ENCODE measurements at places on chromosomes 2 and 18.

DNA sequence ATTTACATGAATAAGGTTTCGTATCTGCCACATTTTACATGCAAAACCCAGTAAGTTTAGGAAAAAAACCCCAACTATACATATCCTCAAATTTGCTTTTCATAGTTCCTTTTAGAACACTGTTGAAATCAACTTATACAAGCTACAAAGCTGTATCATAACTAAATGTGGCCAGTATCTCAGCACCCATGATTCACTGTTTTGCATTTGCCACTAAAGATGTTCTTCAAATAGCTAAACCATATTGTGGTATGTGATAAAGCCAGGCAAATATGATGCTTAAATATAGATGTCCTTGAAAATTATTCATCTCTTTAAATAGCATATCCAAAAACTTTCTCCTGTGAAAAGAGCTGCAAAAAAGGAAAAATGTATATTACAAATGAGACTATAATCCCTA, 29.9 kb downstream of the ROCK2 start:
- DNase-seq, result no peak

DNA sequence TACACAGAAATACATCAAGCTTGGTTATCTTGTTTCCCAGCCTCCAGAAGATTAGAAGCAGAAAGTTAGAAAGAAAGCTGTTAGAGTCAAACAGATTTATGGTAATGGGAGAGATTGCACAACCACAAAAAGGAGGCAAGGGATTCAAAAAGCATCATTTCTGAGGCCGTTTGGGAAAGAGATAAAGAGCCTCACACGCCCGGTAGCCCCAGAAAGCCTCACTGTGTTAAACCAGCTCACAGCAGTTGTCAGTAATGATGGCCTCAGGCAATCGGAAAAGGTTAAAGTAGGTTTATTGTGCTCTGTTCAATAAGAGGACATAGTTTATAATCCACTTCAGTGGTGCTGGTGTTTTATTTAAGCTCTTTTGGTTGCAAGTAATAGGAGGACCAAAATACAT, 111.3 kb downstream of the DCC start:
- no peak for DNase-seq

DNA sequence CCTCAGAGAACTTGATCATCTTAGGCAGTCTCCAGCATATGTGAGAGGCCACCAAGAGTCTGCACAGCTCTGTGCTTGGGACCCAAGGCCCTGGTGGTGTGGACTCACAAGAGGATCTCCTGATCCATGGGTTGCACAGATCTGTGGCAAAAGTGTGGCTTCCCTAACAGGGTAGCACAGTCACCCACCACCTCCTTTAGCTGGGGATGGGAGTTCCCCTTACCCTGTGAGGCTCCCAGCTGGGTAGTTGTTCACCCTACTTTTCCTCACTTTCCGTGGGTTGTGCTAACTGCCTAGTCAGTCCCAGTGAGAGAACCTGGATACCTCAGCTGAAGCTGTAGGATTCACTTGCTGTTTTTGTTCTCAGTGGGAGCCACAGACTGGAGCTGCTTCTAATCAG, 123.7 kb downstream of the FTCDNL1 start:
- no peak for DNase-seq

DNA sequence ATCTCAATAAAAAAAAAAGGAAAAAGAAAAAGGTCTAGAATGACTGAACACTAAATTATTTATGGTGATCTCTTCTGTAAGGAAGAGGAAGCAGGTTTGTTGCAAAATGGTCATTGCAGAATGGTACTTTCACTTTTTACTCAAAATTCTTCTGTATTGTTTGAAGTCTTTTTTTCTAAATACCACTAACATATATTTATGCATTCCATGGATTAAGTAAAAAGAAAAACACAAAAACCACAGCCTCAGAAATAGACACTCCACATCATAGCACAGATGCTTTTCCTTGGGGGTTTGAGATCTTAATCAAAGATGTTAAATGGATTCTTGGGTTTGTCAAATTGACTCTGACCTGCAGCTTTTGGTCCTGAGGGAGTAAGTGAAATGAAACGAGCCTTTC, 47.4 kb downstream of the RHOB start:
- DNase-seq, result no peak

GRCh38 chr2:216245391-216245975, 126.8 kb downstream of the MARCHF4 start:
- DNase-seq, result no peak

- peak; percentile 17 for DNase-seq
These were observed 244.1 kb downstream of the NCKAP5 start for GRCh38 chr2:133324150-133324561.

GRCh38 chr2:190578158-190579057, 43.9 kb upstream of the NEMP2 start:
- no peak for DNase-seq

DNA sequence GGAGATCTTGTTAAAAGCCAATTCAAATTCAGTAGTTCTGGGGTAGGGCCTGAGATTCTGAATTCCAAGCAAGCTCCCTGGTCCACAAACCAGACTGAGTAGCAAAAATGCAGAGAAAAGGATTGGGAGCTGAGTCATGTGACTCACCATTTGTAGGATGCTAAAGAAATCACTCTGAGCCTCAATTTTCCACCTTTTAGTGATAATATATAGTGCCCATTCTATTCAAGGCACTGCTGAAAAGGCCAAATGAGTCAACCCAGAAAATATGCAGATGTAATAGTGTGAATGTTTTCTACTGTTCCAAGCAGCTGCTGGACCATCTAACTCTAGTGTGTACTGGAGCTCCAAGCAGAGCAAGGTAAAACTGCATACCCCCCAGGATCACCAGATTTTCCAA, 47.2 kb downstream of the SLC14A2 start:
- DNase-seq, result no peak

- DNase-seq, result no peak
These were observed 265.9 kb downstream of the TFCP2L1 start for GRCh38 chr2:121019071-121019470.

- no peak for DNase-seq
These were observed 239.1 kb downstream of the CPS1 start for GRCh38 chr2:210795506-210795905.

- no peak for DNase-seq
These were observed 25.3 kb downstream of the NABP1 start for GRCh38 chr2:191703079-191703725.

DNA sequence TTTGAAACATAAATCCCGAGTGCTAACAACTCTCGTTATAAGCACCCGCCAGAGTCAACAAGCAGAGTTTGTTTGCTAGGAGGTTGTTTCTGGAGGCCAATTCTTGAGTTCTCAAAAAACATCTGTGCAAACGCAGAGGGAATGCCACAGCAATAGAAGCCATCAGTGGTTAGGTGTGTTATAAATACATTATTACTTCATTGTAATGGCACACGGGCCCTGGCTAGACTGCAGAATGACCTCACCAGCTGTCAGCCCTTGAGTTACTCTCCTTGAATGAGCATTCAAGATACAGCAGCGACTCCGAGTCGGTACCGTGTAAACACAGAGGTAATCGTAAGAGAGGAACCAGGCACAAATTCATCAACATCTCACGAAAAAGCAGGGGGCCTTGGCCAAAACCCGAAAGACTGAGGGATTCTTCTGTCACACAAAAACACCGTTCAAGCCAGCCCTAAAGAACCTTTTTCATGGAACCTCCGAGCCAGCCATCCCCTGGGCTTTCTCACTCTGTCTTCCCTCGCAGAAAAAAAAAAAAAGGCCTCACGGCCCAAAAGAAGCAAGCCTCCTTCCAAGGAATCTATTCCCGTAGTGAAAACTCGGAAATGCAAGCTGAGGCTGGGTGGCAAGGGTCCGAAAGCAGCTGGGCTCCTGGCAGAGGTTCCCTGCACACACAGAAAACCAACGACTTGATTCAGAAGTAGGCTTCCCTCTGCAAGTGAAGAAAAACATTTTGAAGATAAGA, 133.7 kb upstream of the MEIS1 start:
- DNase-seq, result peak; percentile 63

- DNase-seq, result no peak
These were observed 37.9 kb upstream of the SMAD7 start for GRCh38 chr18:48988508-48989303.

GRCh38 chr2:110873056-110873502, 140.7 kb downstream of the ACOXL start:
- peak; percentile 63 for DNase-seq

DNA sequence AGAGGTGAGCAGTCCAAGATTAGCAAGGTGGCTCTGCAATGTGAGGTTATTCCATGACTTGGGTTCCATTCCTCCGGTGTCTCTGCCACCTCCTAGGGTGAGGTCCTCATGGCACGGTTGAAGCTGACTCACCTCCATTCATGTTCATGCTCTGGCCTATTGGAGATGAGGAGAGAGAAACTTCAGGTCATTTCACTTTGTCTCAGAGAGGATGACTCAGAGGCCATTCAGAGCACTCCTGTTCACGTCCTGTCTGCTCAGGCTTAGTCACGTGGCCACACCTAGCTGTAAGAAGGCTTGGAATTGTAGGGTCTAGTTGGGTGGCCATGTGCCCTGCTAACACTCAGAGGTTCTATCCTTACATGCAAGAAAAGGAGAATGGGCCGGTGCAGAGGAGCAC, 67.5 kb upstream of the MBOAT2 start:
- no peak for DNase-seq

DNA sequence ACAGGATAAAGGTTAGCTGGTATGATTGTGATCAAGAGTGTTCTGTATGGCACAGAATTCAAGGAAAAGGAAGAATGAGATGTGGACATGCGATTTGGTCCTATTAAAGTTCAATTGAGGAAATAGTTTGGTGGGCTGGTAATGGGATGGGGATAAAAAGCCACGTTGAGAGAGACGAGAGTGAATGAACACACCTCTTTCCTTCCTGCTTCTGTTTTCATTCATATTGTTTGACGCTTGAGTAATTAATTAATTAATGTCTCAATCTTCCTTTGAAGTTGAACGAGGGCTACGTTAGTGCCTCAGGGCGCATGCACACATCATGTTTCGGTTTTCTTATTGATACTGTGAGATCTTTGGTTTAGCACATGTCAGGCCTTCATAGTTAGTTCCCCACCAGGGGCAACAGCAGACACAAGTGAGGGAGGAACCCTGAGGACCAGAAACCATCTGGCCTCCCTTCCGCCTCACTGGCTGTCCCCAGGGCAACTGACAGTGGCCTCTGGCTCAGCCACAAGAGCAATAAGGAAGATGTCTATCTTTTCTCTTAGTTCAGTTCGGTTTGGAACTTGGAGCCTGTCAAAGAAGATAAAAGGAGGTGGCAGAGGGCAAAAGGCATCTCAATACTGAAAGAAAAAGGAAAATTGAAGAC, 116.0 kb downstream of the LIPG start:
- DNase-seq, result no peak

DNA sequence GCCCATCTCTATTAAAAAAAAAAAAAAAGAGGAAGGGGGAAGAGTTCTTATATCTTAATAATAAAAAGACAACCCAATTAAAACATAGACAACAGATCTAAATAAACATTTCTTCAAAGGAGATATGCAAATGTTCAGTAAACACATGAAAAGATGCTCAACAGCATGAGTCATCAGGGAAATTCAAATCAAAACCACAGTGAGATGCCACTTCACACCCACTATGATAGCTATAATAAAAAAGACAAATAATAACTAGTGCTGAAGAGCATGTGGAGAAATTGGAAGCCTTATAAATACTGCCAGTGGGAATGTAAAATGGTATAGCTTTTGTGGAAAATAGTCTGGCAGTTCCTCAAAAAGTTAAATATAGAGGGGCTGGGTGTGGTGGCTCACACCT, 61.5 kb upstream of the CYP20A1 start:
- no peak for DNase-seq

- DNase-seq, result no peak
These were observed 128.1 kb upstream of the SERTAD2 start for GRCh38 chr2:64781711-64782390.

GRCh38 chr2:24359129-24360049, 947 bp downstream of the ITSN2 start:
- no peak for DNase-seq

DNA sequence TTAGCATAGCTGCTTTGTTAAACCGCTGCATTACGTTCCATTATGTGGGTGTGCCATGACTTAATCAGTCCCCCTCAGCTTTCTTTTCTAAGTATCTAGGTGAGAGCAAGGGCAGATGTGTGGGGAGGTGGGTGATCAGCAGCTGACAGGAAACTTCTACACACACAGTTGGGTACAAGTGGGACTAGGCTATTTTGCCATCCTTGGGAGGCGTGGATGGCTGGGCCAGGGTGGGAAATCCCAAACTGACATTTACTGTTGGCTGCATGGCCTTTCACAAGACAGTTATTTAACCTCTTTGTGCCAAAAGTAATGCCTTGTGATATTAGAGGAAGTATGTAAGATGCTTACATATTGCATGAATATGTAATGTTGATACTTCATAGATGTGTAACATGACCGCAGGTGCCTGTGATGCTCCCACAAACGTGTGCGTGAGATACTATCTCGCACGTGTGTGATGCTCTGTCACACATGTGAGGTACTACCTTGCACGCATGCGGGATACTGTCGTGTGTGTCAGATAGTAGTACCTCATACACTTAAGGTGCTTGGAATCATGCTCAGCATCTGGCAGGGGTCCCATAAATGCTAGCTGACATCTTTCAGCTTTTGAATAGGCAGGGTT, 314.5 kb downstream of the PRKCE start:
- DNase-seq, result no peak

Measured in NCI-H510A (cell line).